ENCODE measurements at places on chromosomes 6 and 20.

DNA sequence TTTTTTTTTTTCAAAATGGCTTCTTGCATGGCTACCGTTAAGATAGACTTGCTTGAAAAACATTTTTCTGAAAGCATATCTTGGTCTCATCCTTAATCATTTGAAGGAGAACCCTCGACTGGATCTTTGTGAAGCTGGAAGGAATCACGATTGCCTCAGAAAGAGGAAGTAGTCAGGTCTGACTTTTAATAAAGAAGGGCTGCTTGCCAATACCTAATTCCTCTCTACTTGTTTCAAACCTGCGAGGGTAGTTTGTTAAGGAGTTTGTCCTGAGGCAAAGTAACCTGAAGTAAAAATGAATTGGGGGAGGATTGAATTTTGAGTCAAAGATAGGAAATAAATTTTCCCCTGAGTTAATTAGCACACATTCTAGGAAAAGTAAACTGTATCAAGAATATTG is 288.1 kb upstream of the MAP3K7 start:
- no peak for DNase-seq

- no peak for DNase-seq
These were observed 19.7 kb downstream of the NRSN1 start for GRCh38 chr6:24145690-24146131.

GRCh38 chr6:75091467-75092190 is 114.2 kb downstream of the COL12A1 start:
- no peak for DNase-seq

DNA sequence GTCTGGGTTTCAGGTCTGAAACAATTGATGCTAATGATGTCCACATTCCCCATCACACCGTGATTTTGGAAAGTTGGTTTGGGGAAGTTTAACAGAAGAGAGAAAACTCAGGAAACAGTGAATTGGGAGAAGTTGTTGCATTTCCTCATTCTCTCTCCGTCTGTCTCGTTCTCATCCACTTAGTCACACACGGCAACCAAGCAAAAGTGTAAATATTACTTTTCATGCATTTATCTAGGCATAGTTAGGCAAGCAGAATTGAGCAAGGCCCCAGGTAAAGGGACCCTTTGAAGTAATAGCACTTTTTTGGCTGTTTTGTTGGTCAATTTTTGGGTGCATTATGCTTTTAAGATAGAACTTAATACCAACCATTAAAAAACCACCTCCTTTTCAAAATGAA is 137.0 kb upstream of the SULF2 start:
- DNase-seq, result no peak

GRCh38 chr6:13183415-13184088 is 144.8 kb downstream of the TBC1D7 start:
- no peak for DNase-seq

- no peak for DNase-seq
These were observed 1.7 kb upstream of the EHMT2 start for GRCh38 chr6:31899215-31899614.

- DNase-seq, result no peak
These were observed 46.2 kb upstream of the CEP85L start for GRCh38 chr6:118697554-118697953.

- DNase-seq, result no peak
These were observed 21.0 kb downstream of the RIPOR3 start for GRCh38 chr20:50670126-50670862.

DNA sequence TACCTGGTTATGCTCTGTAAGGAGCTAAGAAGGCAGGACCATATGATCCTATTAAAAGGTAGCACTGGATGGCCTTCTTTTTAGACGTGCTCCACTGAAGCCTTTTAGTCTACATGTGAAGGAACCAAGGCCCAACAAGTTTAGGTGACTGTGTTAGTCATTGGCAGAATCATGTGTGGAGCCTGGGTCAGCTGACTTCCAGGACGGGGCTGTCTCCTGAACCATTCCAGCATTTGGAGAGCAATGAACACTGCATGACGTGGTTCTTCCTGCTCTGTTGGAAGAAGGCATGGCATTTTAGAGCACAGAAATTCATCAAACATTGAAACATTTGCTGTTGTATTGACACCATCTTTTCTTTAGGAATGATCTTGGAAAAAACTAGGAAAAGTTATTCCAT is 87.8 kb upstream of the TIAM2 start:
- no peak for DNase-seq

- no peak for DNase-seq
These were observed 31.0 kb downstream of the PHIP start for GRCh38 chr6:79047072-79047471.

- DNase-seq, result no peak
These were observed 73.4 kb downstream of the FGD2 start for GRCh38 chr6:37078814-37079213.

GRCh38 chr20:9500121-9500520 is 14.3 kb upstream of the LAMP5 start:
- DNase-seq, result no peak

GRCh38 chr20:56653211-56653610 is 24.1 kb downstream of the TFAP2C start:
- DNase-seq, result no peak

DNA sequence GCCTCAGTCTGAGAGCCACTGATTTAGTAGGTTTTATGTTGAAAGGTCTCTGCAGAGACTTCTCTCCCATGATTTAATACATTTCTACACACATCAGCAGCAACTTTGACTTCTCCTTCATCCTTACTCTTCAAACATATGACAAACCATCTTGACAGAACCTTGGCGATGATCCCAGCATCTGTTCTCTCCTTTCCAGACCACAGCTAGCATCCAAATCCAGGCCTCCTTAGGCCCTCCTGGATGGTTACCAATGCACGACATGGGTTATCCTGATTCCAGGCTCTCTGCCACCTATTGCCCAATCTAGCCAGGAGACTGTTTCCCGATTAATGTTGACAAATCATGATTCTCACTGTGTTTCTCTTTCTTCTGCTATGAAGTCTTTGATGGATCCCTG is 16.8 kb downstream of the LAMA4 start:
- no peak for DNase-seq

GRCh38 chr6:70164556-70164955 is 138.3 kb downstream of the COL9A1 start:
- no peak for DNase-seq

DNA sequence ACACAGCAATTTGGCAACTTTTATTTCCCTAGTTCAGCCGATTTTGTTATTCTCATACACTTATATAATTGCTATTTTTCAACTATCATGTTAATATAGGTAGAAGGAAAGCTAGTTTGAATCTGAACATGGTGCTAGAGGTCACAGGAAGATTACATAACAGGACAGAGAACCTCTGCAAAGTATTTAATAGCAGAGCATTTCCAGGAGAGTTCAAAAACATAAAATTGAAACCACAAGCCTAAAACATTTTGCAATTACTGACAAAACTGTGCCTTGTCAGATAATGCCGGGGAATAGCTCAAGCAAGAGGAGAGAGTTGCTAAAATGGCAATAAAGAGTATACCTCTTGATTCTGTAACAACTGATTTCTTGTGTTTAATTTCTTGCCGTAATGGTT is 70.8 kb downstream of the TFAP2B start:
- no peak for DNase-seq

Measured in CD8-positive, alpha-beta T cell (primary cell).